ENCODE measurements at places on chromosomes 3 and 15.

DNA sequence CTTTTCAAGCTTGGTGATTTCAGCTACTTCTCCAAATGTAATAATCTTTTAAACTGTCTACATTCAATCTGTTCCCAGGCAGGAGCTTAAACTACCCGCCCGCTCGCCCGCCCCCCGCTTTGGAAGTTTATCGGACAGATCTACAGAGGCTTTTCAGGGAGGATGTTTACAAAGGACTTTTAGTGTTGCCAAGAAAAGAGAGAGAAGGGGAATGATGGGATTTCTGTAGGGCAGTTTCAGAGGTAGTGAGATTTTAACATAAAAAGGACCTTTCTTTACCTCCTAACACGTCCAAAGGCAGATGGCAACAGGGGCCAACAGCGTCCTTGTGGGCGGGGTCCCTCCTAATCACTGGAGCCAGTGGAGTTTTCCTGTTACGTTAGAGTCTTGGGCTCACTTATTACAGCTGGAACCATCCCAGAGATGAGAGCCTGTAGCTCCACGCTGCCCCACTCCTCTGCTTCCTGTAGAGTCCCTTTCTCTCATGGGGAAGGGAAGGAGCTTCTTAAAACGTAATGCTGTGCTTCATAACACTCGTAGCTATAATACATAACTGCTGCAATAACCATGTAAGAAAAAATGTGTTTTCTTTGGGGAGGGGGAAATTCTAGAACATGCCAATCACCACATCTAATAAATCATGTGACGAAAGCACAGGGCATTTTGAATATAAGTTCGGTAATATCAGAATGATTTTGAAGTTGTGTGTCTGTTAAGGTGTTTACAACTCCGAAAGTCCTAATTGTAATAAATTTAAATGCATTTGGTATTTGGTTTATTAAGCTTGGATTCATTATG lies 30.9 kb downstream of the HES1 start:
- no peak for DNase-seq

DNA sequence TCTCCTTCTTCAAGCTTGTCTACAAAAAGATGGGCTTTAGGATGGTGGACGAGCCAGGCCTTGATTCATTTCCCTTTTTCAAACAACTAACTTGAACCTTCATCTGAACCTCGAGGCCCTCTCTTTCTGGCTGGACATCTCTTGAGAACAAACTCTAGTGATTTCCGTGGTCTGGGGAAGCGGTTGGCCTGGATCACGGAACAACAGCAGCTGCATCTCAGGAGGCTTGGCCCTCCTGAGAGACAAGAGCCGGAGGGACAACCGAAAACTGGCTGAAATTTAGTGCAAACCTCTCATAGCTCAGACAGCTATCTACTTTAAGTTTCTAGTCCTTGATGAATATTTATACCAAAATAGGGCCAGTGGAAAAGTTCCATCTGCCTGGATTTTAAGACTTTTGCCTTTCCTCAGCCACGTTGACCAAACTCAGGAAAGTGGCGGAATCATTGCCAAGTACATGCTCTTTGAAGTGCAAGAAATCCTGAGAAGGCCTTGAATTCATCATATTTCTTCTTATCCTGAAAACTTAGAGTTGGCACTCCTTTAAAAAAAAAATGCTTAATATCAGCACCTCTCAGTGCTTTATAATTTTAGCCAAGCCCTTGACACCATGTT lies 14.5 kb downstream of the LMCD1 start:
- no peak for DNase-seq

DNA sequence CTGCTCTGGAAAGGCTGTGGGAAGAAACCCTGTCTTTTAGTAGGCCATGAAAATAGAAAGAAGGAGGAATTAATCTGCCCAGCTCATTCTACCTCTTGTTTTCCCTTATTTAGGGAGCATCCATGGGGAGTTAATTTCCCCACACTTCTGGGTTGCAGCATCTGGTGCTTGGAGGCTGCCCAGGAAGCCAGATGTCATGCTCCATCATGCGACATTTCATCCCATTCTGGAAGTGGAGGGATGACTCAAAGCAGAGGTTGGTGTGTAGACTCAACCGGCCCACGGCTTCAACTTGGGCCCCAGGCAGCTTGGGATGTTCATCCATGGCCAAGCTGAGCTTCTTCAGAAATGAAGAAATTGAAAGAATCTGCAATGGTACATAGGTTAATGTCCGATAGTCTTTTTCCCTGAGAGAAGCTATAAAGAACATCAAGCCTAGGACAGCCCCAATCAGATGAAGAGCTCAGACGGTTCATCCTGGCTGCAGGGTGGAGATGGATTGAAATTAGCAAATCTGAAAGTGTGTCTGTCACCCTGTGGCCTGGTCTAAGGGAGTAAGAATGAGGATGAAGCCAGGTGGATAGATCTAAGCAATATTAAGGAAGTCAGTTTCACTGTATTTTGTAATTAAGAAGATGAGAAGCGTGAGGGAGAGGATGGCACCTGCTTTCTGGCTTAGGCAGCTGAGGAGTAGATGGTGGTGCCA lies 24.5 kb upstream of the PROK2 start:
- no peak for DNase-seq

DNA sequence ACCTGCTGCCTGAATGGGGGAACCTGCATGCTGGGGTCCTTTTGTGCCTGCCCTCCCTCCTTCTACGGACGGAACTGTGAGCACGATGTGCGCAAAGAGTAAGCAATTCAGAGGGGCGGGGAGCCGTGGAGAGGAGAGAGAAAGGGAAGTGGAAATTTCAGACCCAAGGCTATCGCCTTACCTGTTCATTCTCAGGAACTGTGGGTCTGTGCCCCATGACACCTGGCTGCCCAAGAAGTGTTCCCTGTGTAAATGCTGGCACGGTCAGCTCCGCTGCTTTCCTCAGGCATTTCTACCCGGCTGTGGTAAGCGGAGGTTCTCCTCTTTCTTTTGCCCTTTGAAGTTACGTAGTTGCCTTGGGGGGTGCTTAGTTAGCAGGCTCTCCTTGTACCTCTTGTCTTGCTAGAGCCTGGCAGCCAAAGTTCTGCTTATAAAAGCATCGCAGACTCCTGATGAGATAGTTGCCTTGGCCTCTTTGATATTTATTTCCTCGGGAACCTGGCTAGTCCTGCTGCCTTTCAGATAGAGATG lies 13.7 kb upstream of the LRRC2 start:
- no peak for DNase-seq

GRCh38 chr3:183159333-183159732 lies 3.2 kb downstream of the LAMP3 start:
- DNase-seq, result no peak

DNA sequence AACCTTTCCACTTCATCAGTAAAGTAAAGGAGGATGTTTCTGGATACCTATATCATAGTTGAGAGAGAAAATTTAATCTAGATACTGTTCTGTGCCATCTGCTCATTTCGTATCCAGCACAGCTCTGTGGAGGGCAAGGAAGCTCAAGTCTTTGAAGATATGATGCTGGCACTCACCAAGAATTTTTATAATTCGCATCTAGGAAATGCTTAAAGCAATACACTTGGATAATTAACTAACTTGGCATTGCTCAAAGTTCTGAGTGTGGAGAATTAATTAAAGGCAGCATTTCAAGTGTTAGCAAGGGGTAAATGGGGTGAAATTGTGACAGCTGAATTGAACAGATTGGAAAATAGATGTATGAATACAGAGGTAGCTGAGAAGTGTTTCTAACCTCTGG lies 213.2 kb downstream of the KCNMB2 start:
- no peak for DNase-seq

DNA sequence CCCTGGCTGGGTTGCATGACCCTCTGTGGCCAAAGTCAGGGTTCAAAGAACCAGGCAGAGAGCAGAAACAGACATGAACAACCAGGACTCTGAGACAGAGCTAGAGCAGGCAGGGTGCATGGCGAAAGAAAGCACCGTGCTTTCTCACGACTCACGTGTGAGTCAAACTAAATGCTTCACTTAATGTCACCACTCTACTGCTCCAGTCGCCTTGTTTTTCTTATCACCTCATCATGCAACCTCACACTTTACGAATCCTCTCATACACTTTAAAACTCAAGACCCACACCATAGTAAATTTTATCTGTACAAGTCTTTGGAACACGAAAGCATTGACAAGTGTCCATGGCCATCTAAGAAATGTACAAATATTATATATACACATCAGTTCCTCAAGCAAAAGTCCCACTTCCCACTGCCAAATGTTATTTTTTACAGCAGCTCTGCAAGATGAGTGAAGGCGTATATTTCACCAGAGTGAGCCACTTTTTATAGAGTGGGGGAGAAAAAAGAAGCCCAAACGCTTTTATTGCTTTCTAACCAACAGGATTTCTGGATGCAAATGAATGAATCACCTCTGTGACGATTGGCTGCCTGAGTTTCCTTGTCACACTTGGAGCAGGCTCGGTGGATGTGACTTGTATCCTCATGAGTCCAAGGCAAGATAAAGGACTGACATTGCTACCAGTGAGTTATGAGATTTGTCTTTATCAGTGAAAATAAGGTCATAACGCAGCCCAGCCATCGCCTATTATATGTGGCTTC lies 16.0 kb upstream of the MEGF11 start:
- DNase-seq, result no peak

DNA sequence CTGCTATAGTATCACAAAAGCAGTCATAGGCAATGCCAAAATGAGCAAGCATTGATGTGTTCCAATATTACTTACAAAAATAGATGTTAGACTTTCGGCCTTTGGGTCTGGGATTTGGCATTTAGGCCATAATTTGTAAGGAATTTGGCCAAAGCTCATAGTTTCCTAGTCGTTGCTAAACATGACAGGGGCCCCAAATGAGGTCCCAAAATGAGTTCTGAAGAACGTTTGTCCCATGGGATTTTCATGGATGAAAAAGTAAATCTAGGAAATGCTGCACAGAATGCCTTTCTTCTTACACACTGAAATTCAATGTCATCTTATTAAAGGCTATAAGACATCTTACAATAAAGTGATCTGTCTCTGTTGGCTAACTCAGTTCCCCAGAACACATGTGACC lies 456.0 kb downstream of the CNTN4 start:
- no peak for DNase-seq

DNA sequence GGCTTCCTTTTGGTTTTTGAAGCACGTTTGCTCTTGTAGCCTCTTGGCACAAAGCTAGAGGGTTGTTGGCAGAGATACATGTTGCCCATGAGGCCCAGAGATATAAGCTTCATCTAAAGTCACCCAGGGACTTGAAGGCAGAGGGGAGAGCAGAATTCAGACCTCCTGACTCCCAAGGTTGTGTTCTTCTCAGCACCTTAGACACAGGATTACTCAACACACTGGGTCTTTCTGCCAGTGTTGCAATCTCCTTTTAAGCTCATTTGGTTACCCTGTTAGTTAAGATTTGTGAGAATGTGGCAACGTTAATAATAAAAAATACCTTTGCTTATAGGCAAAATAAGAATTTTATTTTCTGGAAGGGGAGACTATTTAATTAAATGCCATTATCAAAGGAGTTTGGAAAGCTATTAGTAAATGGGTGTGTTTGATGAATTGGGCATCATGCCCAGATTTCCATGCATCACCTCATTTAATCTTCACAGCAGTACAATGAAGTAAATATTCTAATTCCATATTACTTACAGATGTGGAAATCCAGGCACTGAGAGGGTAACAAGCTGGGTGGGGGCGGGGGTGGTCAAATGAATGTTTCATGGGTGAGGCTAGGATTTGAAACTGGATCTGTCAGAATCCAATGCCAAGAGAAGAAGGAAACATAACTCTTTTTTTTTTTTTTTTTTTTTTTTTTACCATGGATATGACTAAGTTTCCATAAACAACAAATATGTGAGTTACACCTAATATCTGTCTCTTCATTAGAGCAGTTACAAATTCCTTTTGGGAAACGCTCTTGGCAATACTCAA lies 183.3 kb downstream of the NR1D2 start:
- DNase-seq, result no peak

- no peak for DNase-seq
Measured at GRCh38 chr15:51931638-51932037, 39.9 kb downstream of the LEO1 start.

DNA sequence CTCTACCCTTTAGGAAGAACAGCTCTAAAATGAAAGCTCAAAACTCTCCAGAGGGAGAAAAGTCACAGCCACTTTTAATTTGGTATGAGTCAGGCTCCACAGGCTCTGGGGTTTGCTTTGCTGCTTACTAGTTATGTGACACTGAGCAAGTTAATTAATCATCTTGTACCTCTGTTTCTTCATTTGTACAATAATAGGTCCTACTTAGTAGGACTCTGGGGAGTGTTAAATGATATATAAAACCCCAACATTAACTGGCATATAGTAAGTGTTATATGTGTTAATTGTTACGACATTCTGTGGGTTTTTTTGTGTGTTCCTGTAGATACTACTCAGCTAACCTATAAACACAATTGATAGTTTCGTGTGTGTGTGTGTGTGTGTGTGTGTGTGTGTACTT lies 6.6 kb downstream of the ACKR2 start:
- DNase-seq, result no peak

- DNase-seq, result no peak
Measured at GRCh38 chr3:58000306-58001085, 7.7 kb upstream of the FLNB start.

GRCh38 chr15:82968066-82968465 lies 15.5 kb upstream of the HOMER2 start:
- no peak for DNase-seq

- no peak for DNase-seq
Measured at GRCh38 chr3:151867666-151868065, 5.8 kb upstream of the SUCNR1 start.

DNA sequence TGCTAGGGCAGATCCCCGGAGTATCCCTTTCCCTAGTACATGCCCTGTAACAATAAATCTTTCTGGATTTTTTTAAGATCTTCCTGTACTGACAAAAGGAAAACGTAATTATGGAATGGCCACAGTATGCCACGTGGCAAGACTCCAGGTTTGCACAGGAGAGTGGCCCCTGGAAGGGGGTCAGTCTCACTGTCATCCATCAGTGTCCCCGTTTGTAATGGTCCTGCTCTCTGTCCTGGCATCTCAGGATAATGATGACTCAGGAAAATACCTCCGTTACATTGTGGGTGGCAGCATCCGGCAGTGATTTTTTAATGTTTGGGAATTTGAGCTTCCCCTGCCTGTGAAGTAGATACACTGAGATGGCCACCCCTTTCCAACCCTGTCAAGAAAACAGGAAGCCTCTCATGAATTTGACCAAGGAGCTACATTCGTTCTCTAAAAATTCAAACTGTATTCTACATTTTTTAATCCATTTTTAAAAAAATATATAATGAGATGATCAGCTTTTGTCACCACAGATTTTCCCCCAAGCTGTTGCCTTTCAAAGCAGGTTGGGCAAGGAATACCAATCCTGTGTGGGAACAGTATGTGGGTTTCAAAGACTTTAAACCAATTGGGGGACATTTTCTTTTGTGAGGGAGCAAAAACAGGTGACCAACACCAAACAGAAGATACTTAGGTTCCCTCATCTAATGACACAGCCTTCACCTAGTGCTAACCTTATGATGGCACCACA lies 110.4 kb downstream of the C3orf70 start:
- DNase-seq, result no peak

Data from stimulated activated naive CD4-positive, alpha-beta T cell treated with Interleukin-2 at 50 U/mL for 16 hours (primary cell).